ENCODE measurements at places on chromosomes 12 and 14.
A peak's percentile ranks its signal among the peaks of the same experiment; 100 is the strongest.

- no peak for DNase-seq
Observed at GRCh38 chr12:114975640-114976310, 291.8 kb upstream of the TBX3 start.

DNA sequence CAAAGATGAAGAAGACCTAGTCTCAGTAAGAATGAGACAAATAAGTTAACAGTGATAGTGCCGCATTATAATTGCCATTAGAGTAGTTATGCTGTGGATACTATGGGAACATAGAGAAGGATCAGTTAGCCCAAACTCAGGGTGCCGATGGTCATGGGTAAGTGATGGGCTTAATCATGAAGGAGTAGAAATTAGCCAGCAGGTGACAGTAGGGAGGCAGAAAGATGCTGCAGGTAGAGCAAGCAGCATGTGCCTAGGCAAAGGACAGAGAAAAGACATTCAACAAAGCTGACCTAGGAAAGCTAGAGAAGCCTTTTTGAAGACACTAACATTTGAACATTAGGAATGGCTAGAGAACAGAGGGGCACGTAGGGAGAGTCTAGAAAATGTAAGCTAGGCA lies 30.6 kb upstream of the PTPRQ start:
- DNase-seq: no peak

GRCh38 chr14:74794947-74795346 lies 31.8 kb downstream of the YLPM1 start:
- DNase-seq: no peak

DNA sequence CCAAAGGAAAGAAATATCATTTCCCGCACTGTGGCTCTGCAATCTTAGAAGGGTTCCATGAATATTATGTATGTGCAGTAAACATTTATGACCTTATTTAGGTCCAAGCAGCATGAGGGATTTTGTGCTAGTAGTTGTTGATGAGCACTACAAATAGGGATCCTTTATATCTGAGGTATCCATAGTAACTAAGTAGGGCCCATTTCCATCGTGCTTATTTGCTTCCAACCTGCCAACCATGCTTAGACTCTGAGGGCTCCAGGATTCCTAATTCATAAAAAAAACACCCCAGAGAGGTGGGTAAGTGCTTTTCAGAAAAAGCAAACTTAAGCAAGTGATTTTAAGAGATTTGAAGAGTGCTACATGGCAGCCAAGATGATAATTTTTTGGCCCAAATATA lies 39.7 kb downstream of the HMGA2 start:
- no peak for DNase-seq

DNA sequence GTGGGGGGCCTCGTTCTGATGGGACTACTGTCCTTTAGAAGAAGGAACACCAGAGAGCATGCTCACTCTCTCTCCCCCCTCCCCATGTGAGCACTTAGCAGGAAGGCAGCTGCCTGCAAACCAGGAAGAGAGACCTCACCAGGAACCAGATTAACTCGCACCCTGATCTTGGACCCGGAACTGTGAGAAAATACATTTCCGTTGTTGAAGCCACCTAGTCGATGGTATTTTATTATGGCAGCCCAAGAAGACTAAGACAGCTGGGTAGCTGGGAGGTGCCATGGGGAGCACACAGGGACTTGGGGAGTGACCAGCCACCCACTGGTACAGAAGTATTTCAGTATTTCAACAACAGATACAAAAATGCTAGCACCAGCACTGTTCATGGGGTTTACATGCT lies 59.0 kb downstream of the VCPKMT start:
- DNase-seq: no peak

DNA sequence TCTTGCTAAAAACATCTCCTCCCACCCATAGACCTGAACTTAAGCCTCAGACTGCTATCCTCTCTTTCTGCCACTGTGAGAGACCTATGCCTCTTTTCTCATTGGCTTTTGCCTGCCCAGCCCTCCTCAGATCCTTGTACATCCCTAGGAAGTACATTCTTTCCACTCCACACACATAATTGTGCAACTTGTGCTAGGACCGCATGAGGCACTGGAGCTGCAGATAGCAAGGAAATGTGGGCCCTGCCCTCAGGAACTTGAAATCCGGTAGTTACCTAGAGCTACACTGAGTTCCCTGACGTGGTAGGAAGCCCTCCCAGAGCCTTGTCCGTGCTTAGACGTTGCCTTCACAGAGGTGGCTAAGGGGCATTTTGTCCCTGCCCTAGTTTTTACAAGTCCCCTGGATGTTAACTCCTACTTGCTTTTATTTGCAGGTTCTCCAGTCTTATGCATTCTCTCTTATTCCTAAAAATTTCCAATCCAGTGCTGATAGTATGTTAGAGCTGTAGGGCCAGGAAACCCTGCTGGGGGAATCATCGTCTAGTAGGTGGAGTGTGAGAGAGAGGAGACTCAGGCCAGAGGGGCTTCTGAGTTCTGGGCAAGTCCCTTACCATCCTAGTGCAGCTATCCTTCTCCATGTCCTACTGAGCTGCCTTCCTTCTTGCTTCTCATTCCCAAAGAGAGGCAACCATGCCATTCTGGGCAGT lies 41.3 kb downstream of the NTF3 start:
- DNase-seq: no peak

GRCh38 chr14:93045211-93045674 lies 70.5 kb downstream of the ITPK1 start:
- DNase-seq: no peak

DNA sequence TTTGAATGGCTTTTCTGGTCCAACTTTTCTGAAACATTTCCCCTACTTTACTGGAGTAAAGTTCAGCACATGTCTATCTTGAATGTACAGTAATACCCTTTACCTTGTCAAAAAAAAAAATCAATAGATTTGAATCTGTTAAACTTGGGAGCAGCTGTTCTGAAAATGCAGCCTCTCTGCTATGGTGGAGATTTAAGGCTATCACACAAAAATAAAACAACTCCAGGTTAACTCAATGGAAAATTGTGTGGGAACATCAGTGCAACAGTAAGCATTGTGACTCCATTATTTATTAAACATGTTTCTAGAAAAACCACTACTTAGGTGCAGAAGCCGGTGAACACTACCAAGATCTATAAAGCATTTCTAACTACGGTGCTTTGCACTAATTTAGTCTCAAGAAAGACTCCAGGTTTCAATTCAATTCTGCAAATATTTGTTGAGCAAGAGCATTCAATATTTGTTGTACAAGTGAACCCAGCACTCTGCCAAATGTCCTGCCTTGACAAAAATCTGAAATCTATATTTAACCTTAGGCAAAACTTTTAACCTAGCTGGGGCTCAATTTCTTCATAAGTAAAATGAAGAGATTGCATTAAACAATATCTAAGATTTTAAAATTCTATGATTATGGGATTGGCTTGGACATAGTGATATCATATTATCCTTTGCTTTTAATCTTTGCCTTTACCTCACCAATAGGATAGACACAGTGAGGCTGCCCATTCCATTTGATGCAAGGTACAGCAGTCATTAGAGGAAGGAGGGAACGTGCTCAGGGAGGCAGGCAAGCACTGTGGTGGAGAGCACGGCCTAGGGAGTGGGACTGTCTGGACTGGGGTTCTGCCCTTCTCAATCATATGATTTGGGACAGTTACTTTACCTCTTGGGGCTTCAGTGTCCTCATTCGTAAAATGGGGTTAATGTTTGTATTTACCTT lies 155.2 kb downstream of the KITLG start:
- no peak for DNase-seq

DNA sequence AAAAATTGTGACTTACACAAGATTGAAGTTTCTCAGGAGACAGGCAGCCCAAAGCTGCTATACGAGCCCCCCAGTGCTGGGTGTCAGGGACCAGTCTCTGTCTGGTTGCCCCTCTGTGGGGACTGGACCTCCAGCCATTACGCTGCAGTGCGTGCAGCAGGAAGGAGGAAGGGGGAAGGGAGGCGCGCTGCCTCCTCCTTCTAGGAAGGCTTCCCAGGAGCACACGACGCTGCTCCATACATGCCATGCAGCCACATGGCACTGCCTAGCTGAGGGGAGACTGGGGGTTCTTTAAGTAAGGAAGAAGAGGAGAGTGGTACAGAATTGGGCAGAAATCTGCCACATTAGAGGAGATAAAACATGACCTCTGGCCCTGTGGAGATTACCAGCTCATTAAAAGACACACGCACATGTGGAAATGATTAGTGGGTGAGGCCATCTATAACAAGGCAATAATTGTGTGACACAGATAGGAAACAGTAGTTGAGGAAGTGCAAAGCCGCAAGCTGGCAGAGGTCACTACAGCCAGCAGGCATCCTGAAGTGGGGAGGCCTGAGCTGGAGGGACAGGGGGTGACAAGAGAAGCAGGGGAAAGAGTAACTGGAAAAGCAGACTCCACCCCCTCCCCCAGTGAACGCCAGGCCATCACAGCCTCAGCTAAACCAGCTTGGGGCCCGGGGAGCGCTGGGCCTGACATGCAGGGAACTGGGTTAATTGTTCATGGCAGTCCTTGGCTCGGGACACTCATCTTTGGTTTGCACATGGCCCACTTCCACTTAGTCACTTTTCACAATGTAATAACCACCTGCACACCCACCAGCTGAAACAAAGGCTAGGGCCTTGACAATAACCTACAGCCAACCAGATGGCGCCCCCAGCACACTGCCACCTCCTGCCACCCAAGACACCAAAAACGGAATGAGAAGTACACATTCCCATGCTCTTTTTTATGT lies 39.6 kb downstream of the CCDC88C start:
- no peak for DNase-seq

GRCh38 chr14:53993920-53994607 lies 37.4 kb upstream of the BMP4 start:
- no peak for DNase-seq

DNA sequence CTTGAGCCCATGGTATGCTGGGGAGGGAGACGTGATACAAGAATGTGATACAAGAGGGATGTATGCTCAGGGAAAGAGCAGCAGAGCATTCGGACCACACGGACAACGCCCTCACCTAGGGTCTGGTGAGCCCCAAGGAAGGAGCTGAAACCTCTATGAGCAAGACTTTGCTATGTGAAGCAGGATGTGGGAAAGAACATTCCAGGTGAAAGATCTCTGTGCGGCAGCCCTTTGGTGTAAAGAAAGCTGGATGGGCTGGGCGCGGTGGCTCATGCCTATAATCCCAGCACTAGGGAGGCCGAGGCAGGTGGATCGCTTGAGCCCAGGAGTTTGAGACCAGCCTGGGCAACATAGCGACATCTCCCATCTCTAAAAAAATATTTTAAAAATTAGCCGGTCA lies 16.9 kb upstream of the FICD start:
- DNase-seq: no peak

GRCh38 chr14:77562681-77563080 lies 53.8 kb downstream of the SPTLC2 start:
- peak; percentile 66 for DNase-seq

- DNase-seq: peak; percentile 29
Observed at GRCh38 chr12:42756841-42757623, 167.5 kb upstream of the PRICKLE1 start.

DNA sequence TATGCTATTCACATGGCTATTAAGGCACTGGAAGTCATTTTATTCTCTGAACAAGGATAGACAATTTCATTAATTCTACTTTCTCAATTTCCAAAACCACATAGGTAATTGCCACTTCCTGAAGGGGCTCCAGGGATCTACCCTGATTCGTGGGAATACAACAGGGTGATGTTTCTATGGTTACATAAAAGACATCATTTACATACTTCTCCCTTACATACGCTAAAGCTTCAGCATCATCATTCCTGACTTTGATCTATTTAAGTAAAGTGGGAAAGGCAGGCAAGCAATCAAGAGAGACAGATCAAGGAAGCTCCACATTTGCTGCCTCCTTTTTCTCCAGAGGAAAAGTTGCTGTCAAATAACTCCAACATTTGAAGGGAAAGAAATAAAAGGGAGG lies 118.8 kb upstream of the SINHCAF start:
- DNase-seq: no peak

DNA sequence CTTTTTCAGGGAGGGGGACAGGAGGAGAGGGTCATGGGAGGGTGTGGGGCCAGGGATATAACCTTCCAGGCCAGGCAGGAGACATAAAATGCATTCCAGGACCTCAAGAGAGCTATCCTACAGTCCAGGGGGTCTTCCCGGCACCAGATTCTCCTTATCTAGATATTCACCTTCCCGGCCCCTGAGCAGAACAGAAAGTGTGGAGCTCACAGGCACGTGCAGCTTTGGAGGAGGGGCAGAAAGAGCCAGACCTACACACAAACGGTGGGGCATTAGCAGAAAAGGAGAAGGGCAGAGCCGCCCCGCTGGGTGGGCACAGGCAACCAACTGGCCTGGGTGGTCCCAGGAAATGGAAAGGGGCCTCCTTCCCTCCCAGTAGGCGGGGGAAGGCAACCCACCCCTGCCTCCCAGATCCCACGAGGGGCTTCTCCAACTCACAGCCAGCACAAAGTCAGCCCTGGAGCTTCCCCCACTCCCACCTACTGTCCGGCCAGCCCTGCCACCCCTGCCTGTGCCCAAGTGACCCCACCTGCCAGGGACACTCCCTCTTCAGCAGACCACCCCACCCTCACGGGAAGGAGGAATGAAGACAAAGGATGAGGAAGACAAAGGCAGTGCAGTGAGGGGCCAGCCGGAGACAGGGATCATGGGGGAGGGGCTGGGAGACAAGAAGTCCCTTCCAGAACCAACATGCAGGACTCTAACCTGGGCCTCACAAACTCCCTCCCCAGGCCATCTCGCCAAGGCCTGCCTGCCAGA lies 33.3 kb downstream of the CCDC85C start:
- no peak for DNase-seq

DNA sequence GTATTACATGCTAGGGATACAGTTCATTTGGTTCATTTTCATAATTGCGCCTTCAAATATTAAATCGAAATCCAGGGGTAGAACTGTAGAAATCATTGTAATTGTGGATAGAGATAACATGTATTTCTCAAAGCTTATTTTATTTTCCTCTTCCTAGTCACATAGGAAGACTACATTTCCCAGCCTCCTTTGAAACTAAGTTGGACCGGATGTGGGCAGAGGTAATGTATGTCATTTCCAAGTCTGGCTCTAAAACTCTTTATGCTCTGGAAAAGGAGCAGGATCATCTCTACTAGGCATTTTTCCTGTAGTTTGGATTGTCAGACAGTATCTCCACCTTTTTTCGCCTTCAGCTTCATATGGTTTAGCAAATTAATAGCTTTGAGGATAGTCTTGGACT lies 70.1 kb upstream of the CRY1 start:
- DNase-seq: no peak

GRCh38 chr12:67498991-67499390 lies 149.6 kb upstream of the DYRK2 start:
- DNase-seq: no peak

DNA sequence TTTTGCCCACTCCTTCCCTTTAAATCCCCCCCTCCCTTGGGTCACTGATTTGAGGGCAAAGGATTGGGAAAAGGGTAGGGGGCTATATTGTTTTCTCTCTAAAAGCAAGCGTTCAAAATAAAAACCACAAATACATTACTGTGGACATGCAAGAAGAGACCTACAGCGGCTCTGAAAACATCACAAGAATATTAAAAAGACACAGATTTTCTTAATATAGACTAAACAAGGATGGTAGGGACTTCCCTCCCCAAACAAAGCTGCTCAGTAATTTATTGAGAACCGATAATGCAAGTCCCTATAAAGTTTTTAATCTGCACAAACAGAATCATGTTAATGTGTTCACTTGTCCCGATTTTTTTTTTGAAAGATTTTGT lies 12.9 kb downstream of the TBX3 start:
- no peak for DNase-seq

- no peak for DNase-seq
Observed at GRCh38 chr14:32698831-32699230, 239.8 kb upstream of the NPAS3 start.

GRCh38 chr12:24421759-24422158 lies 472.3 kb upstream of the SOX5 start:
- DNase-seq: no peak

Measured in hepatic stellate cell (primary cell).